CD8-positive, alpha-beta T cell (primary cell): ENCODE measurements at places on chromosomes 1 and 21.

- DNase-seq, result no peak
Observed at GRCh38 chr21:27673581-27673980, 706.7 kb upstream of the ADAMTS5 start.

DNA sequence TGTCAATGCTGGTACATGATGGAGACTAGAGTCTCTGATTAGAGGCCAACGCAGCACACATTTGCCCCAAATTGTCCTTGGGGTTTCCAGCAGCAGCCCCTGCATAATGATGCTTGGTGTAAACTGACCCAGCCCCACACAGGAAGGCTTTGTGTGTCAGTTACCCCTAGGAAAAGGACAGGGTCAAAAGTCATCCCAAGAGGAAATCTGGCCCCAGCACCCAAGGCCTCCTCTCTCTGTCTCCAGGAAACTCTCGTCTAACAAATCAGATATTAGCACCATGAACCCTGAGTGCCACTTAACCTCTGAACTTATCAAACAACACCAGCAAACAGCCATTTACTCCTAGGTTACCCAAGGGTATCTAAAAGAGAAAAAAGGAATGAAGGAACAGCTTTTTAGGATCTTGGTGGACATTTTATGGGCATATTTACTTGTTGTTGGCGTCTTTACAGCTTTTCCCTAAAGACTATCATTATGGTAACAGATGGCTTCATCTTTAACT is 84.5 kb downstream of the PSMG1 start:
- no peak for DNase-seq

- peak; percentile 64 for DNase-seq
Observed at GRCh38 chr1:36342426-36343185, 19.2 kb upstream of the EVA1B start.

DNA sequence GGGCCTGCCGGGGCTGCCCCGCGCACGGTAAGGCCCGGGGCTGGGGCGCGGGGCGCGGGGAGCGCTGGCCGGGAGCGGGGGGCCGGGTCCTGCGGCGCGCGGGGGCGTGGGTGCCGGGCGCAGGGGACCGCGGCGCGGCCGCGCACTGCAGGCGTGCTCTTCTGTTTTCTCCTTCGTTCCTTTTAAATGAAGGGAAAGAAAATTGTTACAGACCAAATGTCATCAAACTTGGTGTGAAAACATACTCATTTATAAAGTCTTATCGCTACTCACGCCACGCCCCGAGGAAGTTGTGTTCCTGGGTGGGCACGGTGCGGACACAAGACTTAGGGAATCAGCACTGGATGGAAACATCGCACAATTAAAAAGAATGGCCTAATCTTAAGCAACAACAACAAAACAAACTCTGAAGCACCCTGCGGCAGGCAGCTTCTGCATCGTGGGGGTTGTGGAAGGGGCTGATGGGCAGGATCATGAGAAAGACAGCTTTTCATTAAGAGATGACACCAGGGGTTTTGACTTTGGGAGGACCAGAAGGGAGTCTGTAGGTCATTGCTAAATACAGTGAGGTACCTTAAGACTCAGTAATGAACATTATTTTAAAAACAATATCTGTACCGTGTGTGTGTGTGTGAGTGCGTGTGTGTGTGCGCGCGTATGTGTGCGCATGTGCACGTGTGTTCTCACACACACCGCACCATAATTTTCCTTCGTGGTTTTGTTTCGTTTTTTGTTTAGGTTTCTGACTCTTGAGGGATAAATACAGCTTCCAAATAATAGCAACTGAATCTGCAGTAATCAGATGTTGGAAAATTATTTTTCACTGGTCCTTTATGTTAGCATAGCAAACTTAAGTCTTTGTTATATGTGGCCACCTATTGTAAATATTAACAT is 548 bp downstream of the B3GALT5 start:
- no peak for DNase-seq

DNA sequence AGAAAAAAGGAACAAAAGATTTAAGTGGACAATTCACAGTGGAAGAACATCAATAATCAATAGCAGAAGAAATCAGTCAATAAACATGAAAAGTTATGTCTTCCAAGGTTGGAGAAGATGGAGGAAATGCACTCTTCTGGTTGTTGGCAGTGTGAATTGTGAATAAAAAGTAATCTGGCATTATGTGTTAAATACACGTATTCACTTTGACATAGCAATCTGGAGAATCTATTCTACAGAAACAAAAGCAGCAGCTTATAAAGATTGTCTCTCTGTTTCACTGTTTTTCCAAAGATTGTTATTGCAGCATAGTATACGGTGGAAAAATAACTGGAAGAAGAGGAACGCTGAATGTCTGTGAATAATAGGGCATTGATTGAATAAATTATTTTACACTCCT is 169.4 kb downstream of the NEK7 start:
- no peak for DNase-seq

DNA sequence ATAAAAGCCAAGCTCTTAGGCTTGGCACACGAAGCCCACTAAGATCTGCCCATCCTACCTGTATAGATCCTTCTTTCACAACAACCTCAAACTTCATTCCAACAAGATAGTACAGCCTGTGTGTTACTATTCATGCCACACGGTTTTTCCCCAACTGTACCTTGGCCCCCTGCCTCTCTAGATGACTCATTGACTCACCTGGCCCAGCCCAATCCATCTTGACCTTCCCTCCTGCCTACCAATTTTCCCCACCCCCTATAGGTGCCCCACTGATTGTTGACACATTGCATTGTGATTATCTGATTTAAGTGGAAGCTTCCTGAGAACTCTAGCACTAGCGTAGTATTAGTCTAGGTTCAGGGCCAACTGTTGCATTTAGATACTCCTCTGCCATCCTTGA is 2.0 kb upstream of the CD101 start:
- no peak for DNase-seq
